WTC11 (cell line): ENCODE measurements at places on chromosomes 3 and 15. TPM values are rescaled to one million over a fixed set of nuclear protein-coding genes. Genes with fewer than 3 reads are reported as not detected.

Gene RHOV
- 5.0 to 5.4 TPM (median 5.1 TPM) in 3 replicates for total RNA-seq

Gene SLC25A36
- 78.4 to 83.6 TPM (median 83.0 TPM) in 3 replicates for total RNA-seq

Gene ACVR2B
- total RNA-seq: 104 to 117 TPM (median 112 TPM) in 3 replicates

Gene RAB11A
- total RNA-seq: 223 to 245 TPM (median 224 TPM) in 3 replicates

Gene SIDT1
- 0.21 to 0.23 TPM (median 0.22 TPM) in 3 replicates for total RNA-seq

Gene GHRL
- 0.34 to 0.35 TPM in 2 of 3 replicates, not detected in the other for total RNA-seq

Gene GORASP1
- total RNA-seq: 44.6 to 50.7 TPM (median 47.4 TPM) in 3 replicates

Gene CGGBP1
- total RNA-seq: 57.6 to 61.3 TPM (median 60.7 TPM) in 3 replicates

Gene SLC12A1
- 0.15 to 0.39 TPM (median 0.39 TPM) in 3 replicates for total RNA-seq

Gene GRAMD2A
- 1.8 to 2.6 TPM (median 1.9 TPM) in 3 replicates for total RNA-seq

Gene CPN2
- total RNA-seq: 0.09 to 0.14 TPM in 2 of 3 replicates, not detected in the other

Gene PAQR5
- total RNA-seq: 9.4 to 11.5 TPM (median 11.4 TPM) in 3 replicates

Gene TM4SF18
- total RNA-seq: 1.6 to 2.4 TPM (median 2.2 TPM) in 3 replicates

Gene HGD
- total RNA-seq: 0.39 to 1.5 TPM (median 0.44 TPM) in 3 replicates

Gene BTLA
- 0.14 to 0.37 TPM in 2 of 3 replicates, not detected in the other for total RNA-seq

Gene ZNF710
- total RNA-seq: 22.3 to 25.9 TPM (median 24.0 TPM) in 3 replicates

Gene TGM5
- not detected in 3 replicates for total RNA-seq

Gene CEP70
- 27.2 to 34.8 TPM (median 33.5 TPM) in 3 replicates for total RNA-seq

Gene ALPK3
- total RNA-seq: 16.5 to 23.0 TPM (median 20.9 TPM) in 3 replicates
